Cerebellar nuclear complex (tissue), 1 donor: ENCODE measurements at places on chromosomes 16 and 17.

- DNase-seq = no peak
Observed at GRCh38 chr17:13544292-13544691, 57.4 kb downstream of the HS3ST3A1 start.

DNA sequence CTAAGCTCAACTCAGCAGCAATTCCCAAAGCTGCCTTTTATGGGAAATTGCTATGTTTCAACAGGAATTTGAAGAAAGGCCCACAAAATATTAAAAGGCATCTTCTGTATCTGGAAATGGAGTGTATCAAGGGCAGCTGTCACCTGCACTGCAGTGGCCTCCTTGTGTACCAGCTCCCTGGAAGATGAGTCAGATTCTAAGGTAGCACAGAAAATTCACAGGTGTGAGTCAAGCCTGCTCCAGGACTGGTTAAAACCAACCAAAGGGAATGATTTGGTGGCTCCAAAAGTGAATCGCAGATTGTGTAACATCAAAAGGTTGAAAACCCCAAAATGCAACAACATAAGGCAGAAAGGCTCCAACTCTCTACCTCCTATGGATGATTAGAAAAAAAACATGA is 296.4 kb downstream of the GRIN2A start:
- DNase-seq = no peak

DNA sequence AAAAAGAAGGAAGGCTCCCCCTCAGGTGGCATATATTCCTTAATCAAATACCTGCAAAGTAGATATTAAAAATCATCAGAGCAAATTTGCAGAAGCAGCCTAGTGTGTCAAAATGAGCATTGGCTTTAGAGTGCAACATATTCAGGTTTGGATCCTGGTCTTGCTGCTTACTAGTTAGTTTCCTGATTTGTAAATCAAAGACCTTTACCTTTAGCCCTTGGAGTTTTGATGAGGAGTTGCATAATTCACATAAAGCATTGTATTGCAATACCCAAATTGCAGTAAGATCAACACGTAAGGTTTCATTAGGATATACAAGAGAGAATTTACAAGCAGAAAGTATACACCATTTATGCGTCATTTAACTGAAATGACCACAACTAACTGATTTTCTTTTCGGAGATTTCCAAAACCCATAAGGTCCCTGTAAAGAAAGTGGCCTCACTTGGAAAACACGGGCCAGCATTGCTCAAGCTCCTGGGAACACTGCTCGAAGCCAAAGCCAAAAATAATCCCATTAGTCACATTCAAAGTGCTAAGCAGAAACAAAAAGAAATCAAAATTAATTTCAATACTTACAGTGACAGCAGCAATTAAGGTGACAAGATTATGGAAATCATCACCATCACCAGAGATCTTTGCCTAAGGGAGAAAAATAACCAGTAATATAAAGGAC is 415.9 kb upstream of the ERCC4 start:
- no peak for DNase-seq

DNA sequence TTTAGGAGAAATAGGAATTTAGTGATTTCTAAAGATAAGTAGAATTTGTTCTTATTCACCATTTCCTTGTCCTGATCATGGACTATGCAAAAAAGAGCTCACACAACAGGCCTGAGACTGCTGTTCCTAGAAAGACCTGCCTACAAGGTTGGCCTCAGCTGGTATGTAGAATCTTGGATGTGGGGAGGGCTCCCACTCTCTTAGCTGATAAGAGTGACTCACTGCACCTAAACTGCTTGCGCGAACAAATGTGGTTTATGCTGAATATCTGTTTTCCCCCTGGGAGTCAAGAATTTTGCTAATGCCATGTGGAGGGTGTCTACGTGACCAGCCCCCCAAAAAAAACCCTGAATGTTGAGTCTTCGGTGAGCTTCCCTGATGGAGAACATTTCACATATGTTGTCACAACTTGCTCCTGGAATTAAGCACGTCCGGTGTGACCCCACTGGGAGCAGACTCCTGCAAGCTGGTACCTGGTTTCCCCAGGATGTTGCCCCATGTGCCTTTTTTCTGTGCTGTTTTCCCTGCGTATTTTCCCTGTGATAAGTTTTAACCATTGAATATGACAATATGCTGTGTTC is 68.8 kb upstream of the HSBP1 start:
- no peak for DNase-seq
